HTR-8/SVneo (cell line): ENCODE measurements at places on chromosomes 16 and 17.

DNA sequence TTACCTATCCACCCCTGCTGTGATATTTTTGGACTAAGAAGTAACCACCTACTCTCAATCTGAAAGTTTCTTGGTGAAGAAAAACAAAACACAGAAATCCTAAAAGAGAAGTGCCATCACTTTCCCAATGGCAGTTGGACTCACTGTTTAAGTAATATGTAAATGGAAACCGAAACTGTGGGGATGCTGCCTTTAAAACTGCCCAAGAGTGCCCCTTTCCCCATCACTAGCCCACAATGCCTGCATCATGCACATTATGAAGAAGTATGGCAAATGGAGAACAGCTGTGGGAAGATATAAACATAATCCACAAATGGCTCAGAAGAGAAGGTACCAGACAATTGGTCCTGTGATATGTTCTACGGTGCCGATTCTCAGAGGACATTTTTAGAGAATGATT is 33.5 kb upstream of the SLC6A2 start:
- no peak for DNase-seq

- DNase-seq = no peak
These were observed 3.2 kb upstream of the MYLK3 start for GRCh38 chr16:46751381-46751780.

DNA sequence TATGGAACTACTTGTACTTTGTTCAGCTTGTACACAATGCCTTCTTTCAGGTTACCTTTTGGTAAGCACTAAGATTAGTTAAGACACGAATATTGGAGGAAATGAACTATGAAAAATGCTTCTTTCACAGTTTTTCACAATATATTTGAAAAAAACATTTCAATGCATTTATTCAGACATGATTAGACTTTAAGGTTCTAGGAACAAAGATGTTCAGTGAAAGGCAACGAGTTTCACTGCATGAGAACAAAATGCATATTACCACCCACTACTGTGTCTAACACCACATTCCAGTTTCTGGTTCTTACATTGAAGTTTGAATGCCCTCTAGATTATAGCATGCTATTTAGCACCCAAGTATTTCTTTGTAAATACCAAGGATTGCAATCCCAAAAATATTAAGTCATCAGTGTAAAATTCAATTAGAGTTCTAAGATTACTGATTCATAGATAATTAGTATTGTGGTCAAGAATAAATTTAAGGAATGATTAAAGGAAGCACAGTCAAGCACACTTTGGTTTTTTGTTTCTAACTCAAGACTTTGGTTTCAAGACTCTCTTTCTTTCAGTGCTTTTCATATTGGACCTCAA is 261.7 kb downstream of the CEP112 start:
- no peak for DNase-seq

- peak; percentile 96 for DNase-seq
These were observed 35.1 kb downstream of the IGF2BP1 start for GRCh38 chr17:49031965-49032928.

- no peak for DNase-seq
These were observed at the start of gene PRKCB for GRCh38 chr16:23835390-23836077. PRKCB (plus strand) TSS chr16:23835983.

- no peak for DNase-seq
These were observed 19.2 kb upstream of the SMIM5 start for GRCh38 chr17:75614006-75614405.

- DNase-seq = no peak
These were observed 24.5 kb upstream of the MAPT start for GRCh38 chr17:45869676-45870341.

GRCh38 chr16:9845661-9846361 is 336.4 kb downstream of the GRIN2A start:
- DNase-seq = peak; percentile 26

DNA sequence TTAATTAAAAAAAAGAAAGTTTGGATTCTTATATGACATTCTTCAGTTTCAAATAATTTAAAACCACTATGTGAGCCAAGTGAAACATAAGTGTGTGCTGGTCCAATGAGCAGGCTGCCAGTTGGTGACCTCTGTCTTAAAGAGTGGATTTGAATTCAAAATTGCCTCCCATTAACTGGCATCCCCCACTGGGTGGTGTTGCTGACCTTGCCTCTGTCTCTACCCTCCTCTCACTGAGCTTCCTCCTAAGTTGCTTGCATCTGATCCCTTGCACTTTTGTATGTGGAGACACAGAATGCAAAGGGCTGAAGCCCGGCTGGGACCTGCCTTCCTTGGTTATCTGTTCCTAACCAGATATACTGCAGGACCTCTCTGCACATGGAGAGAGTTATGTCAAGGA is 160.6 kb downstream of the CYLD start:
- DNase-seq = no peak

- DNase-seq = no peak
These were observed 11.7 kb downstream of the CES1 start for GRCh38 chr16:55821210-55821609.

DNA sequence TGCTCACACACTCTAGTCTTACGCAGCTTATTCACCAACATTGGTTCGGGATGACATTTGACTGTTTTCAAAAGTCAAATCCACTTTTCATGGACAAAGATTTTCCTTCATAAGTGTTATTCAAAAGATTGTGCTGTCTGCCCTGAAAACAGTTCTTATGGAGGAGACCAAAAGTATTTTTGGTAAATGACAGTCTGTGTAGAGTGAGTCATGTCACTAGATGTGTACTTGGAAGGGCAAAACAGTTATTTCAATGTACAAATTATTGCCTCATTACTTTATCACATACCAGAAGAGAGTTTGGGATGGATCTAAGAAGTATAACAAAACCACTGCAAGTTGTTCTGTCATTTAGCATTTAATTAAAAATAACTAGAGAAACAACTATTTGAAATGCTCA is 265.6 kb downstream of the CDH13 start:
- DNase-seq = no peak

DNA sequence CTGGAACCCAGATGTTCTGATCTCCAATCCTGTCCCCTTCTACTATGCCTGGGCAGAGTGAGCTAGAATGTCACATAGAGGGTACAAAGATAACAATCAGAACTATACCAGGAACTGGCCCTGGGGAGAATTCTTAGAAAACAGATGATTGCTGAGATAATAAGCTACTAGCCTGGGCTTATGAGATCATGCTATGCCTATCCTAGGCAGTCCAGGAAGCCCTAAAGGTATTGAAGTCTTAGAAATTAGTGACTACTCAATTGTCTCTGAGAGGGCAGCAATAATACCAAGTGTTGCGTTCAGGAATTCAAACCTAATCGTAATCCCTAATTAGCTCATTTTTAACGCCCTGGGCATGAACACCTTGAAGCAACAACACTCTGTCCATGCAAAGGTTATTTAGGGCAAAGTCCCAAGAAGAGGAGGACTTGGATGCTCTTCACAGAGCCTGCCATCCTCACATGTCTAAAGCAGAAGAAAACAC is 77.1 kb downstream of the MMD start:
- no peak for DNase-seq

- no peak for DNase-seq
These were observed 538 bp upstream of the RAPGEFL1 start for GRCh38 chr17:40176754-40177110.

DNA sequence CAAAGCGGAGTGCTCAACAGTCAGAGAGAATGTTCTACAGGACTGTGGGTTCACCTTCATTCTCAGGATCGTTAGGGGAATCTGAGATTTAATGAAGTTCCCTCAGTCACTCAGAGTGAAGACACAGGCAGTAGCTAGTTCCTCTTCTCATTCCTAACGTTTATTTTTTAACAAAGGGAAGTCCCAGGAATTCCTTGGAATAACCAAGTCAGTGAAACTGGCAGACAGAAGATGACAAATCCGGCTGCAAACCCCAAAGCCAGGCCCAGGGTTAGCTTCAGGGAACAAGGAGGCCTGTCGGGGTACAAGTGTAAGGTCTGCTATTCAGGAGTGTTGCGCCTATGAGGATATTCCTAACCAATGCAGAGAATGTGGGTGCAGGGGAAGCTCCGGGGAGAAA is 42.0 kb downstream of the COTL1 start:
- no peak for DNase-seq

- DNase-seq = no peak
These were observed 31.9 kb downstream of the CDK5R1 start for GRCh38 chr17:32518646-32519227.

- DNase-seq = peak; percentile 15
These were observed 13.9 kb downstream of the HAGH start for GRCh38 chr16:1812732-1813163.

- DNase-seq = no peak
These were observed 552.7 kb upstream of the PSMD7 start for GRCh38 chr16:73743665-73744496.

DNA sequence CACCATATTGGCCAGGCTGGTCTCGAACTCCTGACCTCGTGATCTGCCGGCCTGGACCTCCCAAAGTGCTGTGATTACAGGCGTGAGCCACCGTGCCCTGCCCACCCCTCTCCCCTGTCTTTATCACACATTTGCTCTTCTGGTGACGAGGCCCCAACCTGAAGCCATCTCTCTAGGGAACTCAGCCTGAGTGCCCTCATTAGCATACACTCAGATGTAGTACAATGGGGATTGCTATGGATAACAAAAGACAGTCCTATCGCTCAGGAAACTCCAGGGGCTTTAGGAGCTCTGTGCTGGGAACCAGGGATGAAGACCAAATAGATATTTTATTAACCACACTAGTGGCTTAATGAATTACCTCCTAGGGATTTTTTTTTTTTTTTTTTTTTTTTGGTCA is 100.7 kb downstream of the MARF1 start:
- DNase-seq = no peak

DNA sequence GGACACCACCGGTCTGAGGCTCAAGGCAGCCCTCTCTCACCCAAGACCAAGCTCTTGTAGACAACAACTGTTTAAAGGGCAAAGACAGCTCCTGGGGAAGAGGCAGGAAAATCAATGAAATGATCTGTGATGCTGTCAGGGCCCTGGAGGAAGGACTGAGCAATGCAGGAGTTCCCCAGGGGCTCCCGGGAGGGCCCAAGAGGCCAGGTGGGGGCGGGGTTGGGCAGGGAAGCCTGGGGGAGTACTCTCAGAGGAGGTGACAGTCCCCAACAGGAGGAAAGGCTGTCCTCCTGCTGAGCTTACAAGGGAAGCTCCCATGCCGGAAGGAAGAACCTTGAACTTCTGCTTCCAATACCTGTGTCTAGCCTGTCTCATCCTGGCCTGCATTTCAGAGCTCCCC is 8.3 kb upstream of the NOS2 start:
- no peak for DNase-seq

DNA sequence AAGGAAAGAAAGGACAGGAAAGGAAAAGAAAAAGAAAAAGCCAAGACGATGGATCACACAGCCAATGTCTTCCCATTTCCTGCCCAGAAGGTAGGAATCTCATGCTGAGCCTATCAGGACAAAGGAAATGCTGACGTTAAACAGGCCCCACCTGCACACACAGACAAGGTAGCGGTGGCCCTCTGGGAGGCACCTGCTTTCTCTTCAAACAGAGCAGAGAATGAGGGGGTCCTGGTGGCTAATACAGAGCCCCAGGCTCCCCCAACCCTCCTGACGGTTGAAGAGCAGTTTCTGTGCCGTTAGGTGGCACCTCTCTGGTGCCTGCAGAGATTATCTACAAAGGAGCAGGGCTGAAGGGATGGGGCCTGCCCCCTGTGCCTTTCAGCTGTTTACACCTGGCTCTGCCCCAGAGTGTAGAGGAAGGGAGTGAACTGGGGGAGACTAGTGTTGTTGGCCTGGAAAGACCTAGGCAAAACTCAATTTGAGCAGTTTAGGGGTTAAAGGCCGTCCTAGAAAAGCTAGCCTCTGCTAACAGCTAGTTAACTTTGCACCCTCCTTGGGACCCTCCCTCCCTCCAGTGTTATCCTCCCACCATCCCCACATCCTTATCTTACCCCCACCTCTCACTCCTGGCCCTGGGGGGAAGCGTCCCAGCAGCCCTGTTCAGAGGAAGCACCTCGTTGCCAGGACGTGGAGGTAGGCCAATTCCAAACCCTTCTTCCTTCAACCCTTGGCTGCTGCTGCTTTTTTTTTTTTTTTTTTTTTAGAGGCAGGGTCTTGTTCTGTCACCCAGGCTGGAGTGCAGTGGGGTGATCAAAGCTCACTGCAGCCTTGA is 56.3 kb downstream of the ARHGAP27 start:
- no peak for DNase-seq

GRCh38 chr17:75011401-75012095 is 922 bp upstream of the MRPL58 start:
- DNase-seq = no peak

DNA sequence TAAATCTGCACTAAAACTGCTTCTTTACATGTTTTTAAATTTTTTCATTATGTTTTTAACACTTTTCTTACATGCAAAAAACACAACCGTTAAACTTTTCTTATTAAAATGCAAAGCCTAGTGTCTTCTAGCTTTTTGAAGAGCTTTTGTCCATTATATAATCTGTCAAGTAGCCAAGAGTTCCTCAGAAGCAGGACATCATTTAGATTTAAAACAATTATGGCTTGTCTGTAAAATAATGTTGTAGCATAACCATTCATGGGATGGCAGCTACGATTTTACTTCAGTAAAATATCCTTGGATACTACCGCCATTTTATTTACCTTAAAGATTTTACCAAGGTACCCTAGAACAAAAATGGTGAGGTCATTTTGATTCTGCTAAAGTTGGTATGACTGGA is 2.8 kb downstream of the OMG start:
- no peak for DNase-seq
